Kidney capillary endothelial cell (primary cell): ENCODE measurements at places on chromosomes 3 and 15.

DNA sequence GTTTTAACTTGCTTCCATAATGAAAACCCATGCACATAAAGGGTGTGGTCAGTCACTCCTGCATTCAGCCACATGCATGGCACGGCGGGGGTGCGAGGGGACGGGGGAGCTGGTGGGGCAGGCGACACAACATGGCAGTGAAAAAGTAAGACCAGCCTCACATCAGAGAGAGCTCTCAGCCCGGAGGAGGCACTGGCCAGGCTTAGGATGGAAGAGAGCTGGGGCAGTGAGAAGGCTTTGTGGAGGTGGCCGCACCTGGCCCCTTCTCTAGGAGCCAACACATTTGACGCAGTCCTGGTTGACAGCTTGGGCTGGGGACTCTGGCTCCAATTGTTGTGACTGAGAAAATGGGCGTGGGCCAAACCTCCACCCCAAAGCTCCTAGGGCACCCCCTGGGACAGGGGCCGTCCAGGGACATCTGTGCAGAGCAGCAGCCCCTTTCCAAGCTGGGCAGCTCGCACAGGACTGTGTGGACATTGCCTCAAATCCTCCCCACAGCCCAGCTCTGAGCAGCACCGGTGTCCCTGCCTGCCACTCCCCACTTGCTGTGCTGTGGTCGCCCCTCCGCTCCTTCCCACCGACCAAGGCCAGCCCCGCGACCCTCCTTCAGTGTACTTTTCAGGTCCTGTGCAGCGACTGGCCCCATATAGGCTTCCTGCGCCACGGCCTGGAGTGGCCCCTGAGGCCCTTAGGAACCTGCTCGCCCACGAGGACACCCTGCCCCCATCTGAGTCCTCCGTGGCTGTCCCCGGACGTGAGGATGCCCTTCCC lies 126.0 kb upstream of the IQSEC1 start:
- no peak for DNase-seq

DNA sequence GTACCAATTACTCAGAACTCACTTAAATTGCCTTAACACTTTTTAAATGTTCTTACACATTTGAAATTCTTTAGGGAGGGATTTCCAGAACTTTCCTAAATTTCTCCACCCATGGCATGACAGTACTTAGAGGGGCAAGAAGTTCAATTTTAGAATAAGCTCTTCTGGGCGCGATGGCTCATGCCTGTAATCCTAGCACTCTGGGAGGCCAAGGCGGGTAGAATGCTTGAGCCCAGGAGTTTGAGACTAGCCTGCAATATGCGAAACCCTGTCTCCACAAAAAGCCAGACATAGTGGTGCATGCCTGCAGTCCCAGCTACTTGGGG lies 10.6 kb downstream of the FAM131A start:
- no peak for DNase-seq

DNA sequence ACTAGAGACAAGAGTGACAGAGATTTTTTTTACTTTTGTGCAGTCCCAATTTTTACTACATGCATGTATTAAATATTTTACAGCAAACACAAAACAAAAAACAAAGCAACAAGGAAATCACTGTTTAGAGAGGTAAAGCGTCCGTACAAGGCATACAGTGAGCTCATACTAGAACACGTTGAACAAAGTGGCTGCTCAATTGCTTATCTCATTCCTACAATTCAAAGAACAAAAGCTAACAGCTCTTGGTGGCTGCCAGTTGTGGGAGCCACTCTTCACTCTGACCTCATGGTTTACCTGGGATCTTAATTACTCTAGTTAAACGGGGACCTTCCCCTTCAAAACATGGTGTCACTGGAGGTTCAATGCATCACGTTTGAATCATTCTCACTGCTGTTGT lies 7.6 kb upstream of the ARHGEF26 start:
- no peak for DNase-seq

DNA sequence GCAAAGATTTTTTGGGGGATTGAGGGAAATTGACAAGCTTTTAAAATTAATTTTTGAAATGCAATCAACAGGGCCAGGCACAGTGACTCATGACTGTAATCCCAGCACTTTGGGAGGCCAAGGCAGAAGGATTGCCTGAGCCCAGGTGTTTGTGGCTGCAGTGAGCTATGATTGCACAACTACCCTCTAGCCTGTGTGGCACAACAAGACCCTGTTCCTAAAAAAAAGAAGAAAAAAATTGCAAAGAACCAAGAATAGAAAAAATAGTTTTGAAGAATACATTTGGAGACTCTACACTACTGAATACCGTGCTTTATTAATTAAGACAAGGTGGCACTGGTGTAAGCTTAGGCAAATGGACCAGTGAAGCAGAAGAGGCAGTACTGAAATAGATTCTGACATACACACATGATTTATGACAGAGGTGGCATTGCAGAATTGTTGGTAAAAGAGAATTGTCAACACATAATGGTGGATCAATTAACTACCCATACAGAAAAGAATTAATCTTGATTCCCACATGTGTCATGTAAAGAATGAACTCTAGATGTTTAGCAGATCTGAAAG lies 443.3 kb upstream of the ATP11B start:
- DNase-seq: no peak

GRCh38 chr3:79215286-79215685 lies 552.5 kb downstream of the ROBO1 start:
- no peak for DNase-seq

DNA sequence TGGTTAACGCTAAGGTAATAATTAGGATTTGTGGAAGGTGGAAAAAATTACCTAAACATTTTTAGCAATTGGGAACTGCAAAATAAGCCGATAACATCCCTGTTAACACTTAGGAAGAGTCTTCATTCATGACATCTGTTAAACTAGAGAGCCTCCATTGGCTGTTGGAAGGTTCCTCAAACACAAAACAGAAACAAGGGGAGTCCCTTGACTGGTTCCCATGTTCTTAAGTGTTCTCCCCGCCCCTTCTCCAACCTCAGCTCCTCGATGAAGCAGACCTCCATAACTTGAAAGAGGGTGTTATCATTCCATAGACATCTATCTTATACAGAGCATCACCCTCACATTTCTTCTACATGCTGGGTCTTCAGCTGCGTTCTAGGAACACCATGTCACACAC lies 2.5 kb downstream of the SLC22A13 start:
- DNase-seq: no peak

- no peak for DNase-seq
Observed at GRCh38 chr15:70180186-70180875, 82.6 kb upstream of the TLE3 start.

DNA sequence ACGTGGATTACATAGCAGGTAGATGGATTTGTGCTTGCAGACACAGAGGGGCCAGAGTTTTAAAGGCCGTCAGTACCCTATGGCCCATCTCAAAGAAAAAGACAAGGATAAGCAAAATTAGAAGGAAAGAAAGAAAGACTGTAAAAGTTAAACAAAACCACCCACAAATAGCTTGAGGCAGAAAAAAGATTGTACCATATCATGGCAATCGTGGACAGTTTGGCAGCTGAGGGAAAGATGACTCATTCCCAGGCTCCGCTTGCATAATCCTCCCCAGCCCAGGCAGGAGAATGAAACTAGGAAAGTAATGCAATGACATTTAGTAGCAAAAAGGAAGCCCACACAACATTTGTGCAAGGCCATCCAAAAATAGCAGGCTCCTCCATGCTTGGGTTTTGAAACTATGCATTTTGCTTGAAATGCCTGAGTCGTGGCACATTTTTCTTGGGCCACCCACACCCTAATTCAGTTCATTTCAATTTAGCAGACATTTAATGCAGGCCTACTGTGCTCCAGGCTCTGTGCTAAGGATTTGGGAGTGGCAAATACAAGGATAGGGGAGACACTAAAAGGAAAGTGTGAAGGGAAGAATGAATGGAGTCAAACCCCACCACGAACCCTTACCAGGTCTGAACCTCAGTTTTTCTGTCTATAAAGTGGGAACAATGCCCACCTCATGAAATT lies 40.9 kb upstream of the SMAD3 start:
- peak; percentile 86 for DNase-seq

DNA sequence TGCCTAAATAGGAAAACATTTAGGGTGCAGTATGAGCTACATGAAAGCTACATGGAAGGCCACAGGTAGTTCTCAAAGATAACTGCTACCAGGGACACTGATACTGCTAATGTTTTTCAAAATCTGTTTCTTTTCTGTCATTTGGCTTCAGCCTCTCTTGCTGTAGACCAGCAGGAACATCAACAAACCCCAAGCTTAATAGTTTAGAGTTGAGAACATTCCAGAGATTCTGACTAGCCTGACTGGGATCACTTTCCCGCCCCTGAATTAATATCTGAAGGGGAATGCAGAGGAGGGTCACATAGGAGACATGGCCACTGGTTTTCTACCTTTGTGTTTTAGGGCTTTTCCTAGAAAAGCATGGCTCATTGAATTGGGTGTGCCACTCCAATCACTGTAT lies 16.9 kb upstream of the C3orf38 start:
- no peak for DNase-seq

- DNase-seq: no peak
Observed at GRCh38 chr3:128553560-128553959, 60.6 kb upstream of the GATA2 start.

- DNase-seq: peak; percentile 93
Observed at GRCh38 chr15:42890161-42890913, 30.2 kb downstream of the TTBK2 start.

GRCh38 chr3:114179575-114179974 lies 723 bp upstream of the DRD3 start:
- peak; percentile 15 for DNase-seq

DNA sequence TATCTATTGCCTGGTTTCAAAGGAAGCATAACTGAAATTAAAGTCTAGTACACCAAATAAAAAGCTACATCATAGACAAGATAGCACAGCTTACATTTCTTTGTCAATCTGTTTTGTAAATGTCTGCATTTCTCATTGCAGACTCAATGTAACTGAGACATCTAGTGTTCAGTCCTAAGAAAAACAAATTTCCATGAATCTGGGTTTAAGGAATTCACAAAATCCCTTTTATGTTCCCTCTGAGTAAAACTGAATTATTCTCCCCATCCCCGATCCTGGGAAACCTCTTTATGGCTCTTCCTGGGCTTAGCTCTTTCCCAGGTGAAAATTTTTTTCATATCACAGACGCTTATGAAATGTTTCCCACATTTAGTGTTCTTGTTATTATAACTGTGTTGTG lies 21.6 kb upstream of the RASA2 start:
- no peak for DNase-seq

DNA sequence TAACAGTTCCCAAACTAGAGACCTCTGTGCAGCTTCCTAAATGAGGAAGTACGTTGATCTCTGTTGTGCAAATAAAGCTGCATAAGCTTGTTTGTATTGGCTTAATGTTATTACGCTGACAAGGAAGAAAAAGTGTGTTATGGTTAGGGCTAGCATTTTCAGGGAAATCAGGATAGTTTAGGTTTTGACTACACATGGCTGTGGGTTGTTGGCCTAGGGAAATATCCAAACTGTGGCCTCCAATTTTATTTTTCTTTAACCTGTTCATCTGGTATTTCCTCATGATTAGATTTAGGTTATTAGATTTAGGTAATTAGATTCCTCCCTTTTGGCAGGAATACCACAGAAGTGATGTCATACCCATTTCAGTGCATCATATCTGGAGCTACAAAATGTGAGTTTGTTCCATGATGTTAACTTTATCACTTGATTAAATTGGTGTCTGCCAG lies 8.7 kb upstream of the MCCC1 start:
- DNase-seq: no peak

- DNase-seq: no peak
Observed at GRCh38 chr3:45049807-45050206, 23.7 kb downstream of the CLEC3B start.

- DNase-seq: peak; percentile 47
Observed at GRCh38 chr3:127735767-127736693, 63.3 kb downstream of the ABTB1 start.

GRCh38 chr15:57395292-57395691 lies 19.0 kb downstream of the CGNL1 start:
- DNase-seq: peak; percentile 91

- peak; percentile 62 for DNase-seq
Observed at GRCh38 chr3:190038050-190038933, 82.4 kb downstream of the P3H2 start.

DNA sequence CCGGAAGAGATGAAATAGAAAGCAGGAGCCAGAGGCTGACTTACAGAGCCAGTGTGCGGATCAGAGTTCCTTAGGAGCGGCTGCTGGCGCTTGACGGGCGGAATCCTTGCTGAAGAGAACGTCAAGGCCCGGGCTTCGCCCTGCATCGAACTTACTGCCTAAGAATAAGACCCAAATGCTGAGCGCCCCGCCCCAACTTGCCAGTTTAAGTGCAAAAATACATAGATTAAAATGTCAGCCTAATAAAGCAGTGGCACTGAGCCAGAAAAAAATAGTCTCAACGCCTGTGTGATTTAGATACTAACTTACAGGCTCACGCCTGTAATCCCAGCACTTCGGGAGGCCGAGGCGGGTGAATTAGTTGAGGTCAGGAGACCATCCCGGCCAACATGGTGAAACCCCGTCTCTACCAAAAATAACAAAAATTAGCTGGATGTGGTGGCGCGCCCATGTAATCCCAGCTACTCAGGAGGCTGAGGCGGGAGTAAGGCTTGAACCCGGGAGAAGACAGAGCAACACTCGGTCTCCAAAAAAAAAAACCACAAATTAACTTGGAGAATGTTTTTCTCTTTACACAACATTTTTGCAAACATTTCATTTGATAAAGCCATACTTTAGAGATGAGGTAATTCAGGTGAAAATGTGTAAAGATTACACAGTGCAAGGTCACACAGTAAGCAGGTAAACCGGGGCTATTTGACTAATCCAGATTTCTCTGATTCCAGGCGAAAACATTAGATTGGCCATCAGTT lies 1.2 kb upstream of the UBP1 start:
- DNase-seq: no peak

GRCh38 chr15:57777003-57777402 lies 70.5 kb downstream of the POLR2M start:
- DNase-seq: no peak
